LNCaP clone FGC (cell line): ENCODE measurements at places on chromosomes 6 and 20.

- DNase-seq: no peak
Observed at GRCh38 chr6:2129182-2129621, 116.2 kb downstream of the GMDS start.

DNA sequence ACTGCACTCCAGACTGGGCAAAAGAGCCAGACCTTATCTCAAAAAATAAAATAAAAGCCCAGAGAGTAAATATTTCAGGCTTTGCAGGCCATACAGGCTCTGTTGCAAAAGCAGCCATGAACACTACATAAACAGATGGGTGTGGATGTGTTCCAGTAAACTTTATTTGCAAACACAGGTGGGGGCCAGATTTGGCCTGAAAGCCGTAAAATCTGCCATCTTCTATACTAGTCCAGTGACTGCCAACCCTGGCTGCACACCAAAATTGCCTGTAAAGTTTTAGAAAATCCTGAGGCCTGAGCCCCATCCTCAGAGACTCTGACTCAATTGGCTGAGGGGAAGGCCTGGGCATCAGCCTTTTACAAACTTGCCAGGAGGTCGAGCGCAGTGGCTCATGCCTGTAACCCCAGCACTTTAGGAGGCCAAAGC is 103.6 kb downstream of the ZMYND8 start:
- DNase-seq: peak; percentile 98

DNA sequence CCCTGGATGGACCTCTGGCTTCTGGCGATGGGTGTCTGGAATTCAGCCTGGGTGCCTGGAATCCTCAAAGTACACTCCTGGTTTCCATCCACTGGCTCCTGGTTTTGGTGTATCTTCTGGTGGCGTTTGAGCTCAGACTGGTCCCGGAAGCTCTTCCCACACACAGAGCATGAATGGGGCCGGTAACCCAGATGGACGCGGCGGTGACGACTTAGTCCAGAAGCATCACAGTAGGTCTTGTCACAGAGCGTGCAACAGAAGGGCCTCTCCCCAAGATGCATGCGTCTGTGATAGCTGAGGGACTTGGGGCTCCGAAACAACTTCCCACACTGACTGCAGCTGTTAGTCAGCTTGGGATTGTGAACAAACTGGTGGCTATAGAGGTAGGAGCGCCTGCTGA is 7.8 kb downstream of the ZFP57 start:
- DNase-seq: no peak

DNA sequence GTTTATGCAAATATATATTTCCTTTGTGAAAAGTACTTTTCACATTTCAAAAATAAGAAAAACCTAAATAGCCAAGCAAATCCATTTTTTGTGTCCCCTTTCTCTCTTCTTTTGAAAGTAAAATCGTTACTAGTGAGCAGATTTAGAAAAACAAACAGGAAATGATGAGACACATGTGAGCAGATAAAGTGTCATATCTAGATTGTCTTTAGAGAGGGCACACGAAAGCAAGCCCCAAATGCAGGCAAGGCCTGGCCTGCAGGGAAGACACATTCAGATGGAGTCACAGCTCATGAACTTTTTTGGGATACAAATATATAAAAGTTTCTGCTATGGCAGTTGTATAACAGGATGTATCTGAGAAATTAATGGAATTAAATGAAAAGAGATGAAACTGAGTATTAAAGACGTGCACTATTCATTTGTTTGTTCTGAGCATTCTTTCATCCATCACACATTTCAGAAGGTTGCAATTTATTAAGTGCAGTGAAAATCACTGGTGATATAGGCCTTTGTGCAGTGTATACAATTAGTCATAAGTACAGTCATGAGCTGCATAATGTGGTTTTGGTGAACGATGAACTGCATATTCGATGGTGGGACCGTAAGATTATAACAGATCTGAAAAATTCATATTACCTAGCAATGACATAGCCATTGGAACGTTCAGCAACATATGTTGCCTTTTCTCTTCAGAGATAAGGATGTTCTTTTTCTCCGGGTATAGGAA is 101.4 kb downstream of the PACRG start:
- DNase-seq: no peak

- DNase-seq: no peak
Observed at GRCh38 chr6:129163551-129163950, 280.6 kb downstream of the LAMA2 start.

DNA sequence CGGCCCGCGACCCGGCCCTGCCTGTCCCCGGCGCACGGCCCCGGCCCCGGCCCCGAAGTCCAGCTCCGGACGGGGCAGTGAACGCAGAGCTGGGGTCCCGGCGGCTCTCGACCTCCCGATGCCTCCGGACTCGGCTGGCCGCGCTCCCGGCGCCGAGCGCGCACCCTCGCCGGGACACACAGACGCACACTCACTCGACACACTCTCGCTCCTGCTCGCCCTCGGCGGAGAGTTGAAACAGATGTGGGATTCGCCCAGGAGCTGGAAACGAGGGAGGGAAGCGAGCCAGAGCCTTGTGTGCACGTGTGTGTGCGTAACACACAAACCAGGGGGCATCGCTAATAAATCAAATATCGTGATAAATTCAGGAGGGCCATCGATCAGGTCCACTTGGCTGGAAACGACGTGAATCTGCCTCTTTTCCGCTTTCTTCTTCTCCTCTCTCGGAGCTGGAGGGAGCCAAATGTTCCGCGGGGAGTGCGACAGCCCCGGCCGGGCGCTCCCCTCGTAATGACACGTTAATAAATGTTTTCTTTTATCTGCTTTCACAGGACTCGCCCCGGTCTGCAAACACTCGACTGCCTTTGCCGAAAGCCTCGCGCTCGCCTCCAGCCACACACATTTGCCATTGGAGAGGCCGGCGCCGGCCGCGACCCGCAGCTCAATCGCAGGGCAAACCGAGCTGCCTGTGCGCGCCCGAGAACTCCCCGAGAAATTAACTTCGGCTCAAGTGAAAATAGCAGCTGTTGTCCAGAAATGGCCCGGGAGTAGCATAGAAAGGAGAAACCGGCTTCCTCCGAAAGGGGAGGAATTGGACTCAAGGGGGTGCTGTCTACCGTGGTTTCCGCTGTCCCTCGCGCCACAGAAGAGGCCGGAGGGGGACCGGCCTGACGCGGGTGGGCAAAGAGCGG is 828 bp upstream of the SULF2 start:
- no peak for DNase-seq

GRCh38 chr20:60100780-60101179 is 142.6 kb downstream of the CDH26 start:
- no peak for DNase-seq

- no peak for DNase-seq
Observed at GRCh38 chr6:169490830-169491229, 211.0 kb downstream of the WDR27 start.
